ENCODE measurements at places on chromosomes 12 and 14. TPM values are rescaled to one million over a fixed set of nuclear protein-coding genes. Genes with fewer than 3 reads are reported as not detected.

Gene CLEC2A
- not detected for total RNA-seq

Gene OR10AD1
- total RNA-seq, result not detected

Gene LARP4
- 69.4 TPM for total RNA-seq

Gene POTEM
- total RNA-seq, result not detected

Gene TAS2R7
- 0.31 TPM for total RNA-seq

Gene DTX1
- 4.9 TPM for total RNA-seq
